ENCODE measurements at places on chromosomes 13 and 19.

DNA sequence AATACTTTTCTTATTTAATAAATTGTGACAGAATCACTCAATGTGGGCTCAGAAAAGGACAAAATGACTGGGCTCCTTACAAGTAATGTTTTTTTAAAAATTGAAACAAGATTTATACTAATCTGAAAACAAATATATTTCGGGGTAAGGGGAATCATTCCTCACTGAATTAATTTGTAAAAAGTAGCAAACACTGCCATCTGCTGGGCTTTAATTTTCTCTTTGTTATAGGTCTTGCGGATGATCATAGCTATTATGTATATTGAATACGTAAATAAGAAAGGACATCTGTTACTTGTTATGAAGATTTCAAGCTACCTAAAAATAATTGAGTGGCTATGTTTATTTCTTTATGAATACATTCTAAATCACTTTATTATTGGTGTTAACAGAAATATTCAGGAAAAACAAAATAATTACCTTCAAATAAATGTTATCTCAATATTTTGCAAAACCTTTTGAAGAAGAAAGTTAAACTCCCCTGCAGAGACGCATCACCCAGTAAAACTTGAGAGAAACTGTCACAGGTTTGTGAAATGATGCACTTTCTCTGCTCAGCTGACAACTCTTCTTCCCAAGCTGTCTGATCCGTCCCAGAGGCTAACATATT, 17.8 kb upstream of the ENOX1 start:
- DNase-seq: no peak

GRCh38 chr13:101530293-101530692, 77.8 kb downstream of the ITGBL1 start:
- DNase-seq: no peak

GRCh38 chr13:102141625-102142472, 260.0 kb downstream of the FGF14 start:
- DNase-seq: no peak

DNA sequence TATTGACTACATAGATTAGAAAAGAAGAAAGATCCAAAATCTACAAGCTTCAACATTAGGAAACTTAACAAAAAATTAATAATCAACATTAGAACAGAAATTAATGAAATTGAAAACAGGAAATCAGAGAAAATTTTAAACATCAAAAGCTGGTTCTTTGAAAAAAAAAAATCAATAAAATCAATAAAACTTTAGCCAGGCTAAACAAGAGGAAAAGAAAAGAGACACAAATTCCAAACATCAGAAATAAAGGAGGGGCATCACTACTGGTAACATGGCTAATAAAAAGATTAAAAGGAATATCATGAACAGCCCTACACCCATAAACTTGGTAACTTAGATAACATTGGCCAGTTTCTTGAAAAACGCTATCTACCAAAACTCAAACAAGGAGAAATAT, 110.2 kb downstream of the ATP11A start:
- DNase-seq: no peak

- no peak for DNase-seq
These were observed 150.1 kb downstream of the OXGR1 start for GRCh38 chr13:96844195-96844594.

GRCh38 chr19:4539169-4539692, 605 bp downstream of the LRG1 start:
- no peak for DNase-seq

DNA sequence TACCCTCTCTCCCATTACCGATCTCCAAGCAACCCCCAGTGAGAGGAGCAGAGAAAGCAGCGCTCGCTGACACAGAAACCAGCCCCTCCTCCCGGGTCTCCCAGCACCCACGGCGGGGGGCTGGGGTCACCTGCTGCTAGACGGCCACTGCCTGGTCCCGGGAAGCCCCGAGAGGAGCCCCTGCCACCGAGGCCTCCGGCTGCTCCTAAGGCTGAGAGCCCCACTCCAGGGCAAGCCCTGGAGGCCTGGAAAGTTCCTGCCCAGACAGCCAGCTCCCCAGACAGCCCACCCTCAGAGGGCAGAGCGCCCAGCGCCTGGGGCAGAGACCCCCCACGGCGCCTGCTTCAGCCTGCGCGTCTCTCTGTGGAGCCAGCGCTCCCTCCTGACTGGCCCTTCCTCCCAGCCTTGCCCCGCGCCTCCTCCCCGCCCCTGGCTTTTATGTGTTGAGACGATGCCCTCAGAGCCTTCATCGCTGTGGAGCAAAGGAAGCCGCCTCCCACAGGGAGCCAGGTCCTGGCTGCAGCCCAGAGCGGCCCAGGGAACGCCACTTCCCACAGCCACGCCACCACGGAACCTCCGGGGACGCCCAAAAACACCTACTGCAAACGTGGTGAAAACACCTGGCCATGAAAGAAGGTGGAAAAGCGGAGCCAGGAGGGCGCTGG, 51.1 kb downstream of the MLLT1 start:
- no peak for DNase-seq

DNA sequence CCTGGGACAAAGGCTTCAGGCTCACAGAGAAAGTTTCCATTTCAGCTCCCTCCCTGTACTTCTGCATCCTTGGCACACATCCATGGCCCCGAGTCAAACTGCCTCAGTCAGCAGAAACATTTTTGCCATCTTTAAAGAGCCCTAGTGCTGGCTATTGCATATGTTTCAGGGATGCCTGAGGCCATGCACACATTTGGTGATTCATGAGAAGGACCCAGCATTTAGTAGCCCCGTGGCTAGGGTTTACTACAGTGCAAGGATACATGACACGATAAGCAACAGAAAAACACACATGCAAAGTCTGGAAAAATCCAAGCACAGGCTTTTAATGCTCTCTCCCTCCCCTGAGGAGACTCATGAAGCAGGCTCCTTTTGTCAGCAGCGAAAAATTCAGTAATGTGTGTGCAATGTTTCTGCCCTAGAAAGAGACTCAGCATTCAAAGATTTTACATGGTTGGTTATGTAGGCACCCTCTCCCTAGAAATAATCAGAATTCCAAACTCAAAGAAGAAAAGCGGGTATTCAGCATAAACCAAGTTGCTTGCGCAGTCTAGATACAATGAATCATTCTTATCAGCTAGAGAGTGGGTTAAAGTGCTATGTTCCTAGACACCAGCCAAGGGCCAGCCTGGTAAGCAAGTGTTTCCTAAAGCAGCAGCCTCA, 17.6 kb downstream of the ACOD1 start:
- DNase-seq: peak; percentile 41

GRCh38 chr13:64755961-64756360, 2474.2 kb downstream of the PCDH9 start:
- DNase-seq: no peak

- no peak for DNase-seq
These were observed 79.0 kb downstream of the INSR start for GRCh38 chr19:7215176-7215575.

GRCh38 chr19:42471554-42472249, 29.0 kb upstream of the CXCL17 start:
- DNase-seq: no peak

DNA sequence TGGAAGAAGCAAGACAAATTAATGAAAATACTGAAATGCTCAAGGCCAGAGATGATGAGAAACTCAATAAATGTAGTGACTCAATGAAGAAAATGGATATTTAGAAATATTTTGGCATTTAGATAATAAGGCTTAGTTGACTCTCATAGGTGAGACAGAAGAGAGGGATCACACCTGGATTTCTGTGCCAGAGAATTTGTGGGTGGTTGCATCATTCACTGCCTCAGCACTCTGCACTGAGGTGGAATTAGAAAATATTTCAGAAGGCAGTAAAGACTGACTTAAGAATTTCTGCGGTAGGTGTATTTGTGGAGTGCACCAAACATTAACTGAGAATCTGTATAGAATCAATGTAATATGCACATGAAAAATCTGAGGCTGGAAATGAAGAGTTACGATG, 848.3 kb upstream of the PCDH9 start:
- no peak for DNase-seq

- DNase-seq: no peak
These were observed 185.4 kb downstream of the POSTN start for GRCh38 chr13:37413161-37413560.

GRCh38 chr13:59157181-59157580, 1006.5 kb downstream of the DIAPH3 start:
- DNase-seq: no peak

DNA sequence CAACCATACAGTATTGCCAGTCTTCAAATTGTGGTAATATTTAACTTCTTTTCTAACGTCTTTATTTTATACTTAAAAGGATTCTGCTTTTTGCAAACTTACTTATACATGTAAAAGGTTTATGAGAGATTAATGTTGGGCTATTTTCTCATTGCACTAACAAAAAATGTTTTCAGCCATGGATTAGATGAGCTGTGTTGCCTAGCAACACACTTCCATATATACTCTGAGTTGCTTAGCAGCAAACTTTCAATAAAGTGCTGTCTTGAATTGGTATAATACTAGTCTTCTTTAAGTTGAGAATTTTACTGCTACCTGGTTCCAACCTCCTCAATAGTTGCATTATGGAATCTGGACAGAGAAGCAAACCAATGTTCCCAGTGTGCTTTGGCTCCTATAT, 777.4 kb upstream of the PCDH9 start:
- DNase-seq: no peak

- DNase-seq: no peak
These were observed 189.5 kb downstream of the LMO7 start for GRCh38 chr13:75825594-75825993.

DNA sequence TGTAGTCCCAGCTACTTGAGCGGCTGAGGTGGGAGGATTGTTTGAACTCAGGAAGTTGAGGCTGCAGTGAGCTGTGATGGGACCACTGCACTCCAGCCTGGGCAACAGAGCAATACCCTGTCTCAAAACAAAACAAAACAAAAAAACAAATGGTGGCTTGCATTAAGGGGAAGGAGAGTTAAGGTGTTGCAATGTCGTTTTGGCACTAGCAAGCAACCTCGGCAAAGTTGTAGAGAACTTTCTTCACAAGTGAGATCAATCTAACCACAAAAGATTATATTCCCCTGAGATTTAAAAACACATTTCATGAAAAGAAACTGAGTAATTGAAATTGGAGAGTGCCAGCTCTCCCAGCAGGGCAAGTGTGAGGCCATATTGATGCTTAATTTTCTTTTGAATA, 153.7 kb downstream of the KLF5 start:
- DNase-seq: no peak

DNA sequence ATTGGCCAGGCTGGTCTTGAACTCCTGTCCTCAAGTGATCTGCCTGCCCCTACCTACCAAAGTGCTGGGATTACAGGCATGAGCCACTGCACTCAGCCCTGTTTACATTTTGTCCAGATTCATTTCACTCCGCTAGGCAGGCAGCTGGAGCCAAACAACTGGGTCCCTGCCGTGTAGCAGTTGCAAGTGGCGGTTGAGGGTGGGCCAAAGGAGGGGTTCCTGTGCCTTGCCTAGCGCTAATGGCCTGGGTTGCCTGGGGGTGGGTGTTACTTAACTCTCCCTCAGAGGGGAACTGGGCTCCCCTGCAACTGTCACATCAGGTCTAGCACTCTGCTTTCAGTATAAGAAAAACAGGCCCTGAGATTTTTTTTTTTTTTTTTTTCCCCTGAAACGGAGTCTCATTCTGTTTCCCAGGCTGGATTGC, 7.4 kb downstream of the ACP5 start:
- DNase-seq: no peak

DNA sequence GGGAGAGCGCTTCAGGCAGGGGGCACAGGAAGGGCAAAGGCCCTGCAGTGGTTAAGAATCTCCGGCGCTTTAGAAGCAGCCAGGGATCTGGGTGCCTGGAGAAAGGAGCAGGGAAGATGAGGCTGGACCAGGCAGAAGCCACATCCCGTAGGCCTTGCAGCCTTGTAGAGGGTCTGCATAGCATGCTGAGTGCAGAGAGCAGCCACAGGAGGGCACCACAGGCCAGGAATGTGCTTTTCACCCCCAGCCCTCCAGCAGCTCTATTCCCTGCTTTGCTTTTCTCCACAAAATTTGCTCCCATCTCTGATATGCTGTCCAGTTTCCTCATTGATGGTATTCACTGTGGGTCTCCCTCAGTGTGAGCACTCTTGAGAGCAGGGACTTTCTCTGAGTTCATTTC, 5.7 kb downstream of the WDR62 start:
- no peak for DNase-seq

DNA sequence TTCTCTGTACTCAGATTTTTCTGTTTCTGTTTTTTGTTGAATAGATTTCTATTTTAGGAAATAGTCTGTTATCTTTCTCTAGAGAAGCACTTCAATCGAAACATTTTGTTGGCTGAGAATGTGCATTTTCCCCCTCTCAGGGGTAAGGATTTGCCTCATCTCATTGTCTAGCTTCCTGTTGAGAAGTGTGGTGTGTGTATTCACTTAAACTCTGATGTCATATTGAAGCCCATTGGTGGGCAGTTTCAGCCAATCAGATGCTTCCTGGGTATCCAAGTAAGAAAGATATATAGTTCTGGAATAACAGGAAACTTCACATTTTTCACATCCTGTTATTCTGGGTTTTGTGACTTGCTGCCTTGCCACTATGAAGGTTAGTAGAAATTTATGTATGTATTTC, 87.6 kb downstream of the ARHGEF7 start:
- peak; percentile 80 for DNase-seq

- DNase-seq: no peak
These were observed 68.0 kb downstream of the CRYL1 start for GRCh38 chr13:20457670-20458069.

DNA sequence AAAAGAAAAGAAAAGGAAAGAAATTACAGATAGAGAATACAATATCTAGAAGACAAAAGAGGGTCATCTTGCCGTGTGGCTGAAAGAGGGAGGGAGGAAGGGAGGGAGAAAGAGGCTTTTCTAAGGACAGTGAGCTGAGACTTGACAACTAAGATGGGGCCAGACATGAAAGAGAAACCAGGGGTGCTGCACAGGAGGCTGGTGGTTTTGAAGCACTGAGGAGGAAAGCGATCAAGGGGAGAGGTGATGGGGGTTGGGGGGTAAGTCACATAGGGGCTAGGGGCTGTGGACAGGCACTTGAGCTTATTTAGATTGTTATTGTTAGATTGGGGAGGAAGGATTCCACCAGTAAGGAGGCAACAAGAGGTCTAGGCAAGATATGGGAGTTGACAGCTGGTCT, 17.3 kb downstream of the PNPLA6 start:
- no peak for DNase-seq

DNA sequence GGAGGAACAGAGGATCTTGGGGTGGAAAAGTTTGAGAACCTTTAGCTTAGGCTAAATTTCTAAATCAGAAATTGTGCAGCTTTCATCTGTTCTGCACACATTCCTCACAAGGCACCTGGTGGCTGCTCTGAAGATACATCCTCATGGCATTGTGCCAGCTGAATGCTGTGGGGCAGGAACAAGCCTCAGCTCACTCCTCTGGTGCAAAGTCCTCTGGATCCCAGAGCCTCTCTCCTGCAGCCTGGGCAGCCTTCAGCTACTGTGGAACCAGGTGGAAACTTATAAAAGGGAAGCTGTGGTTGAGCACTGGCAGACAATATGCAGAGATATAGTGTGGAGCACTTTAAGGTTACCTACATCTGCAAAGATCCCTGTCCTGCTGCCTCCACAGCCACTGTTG, 72.3 kb downstream of the KCTD12 start:
- DNase-seq: no peak

GRCh38 chr19:53132141-53132991, at the start of gene ZNF415:
TSS of gene ZNF415 (minus strand) at chr19:53132910. CDS start at chr19:53122676, 10,234 bp downstream.
- no peak for DNase-seq

All from AG04449 (cell line).